ENCODE measurements at places on chromosomes 2 and 18.
A peak's percentile ranks its signal among the peaks of the same experiment; 100 is the strongest.

DNA sequence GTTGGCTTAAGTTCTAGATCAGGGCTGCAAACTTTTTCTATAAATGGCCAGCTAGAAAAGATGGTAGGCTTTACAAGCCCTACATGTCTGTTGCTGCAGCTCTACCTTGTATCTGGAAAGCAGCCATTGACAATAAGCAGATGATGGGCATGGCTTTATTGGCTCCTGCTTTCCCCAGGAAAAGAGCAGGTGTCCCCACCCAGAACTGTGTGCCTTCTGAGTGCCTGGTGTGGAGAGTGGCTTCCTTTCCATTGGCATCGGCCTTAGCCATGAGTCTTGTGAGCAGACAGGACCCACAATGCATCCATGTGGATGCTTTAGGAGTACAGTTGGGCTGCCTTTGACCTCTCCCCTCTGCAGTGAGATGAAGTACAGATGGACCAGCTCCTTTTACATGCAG lies 120.2 kb downstream of the CD8B2 start:
- no peak for DNase-seq

GRCh38 chr18:52220062-52220591 lies 119.9 kb upstream of the DCC start:
- no peak for DNase-seq

GRCh38 chr2:134368009-134368817 lies 114.3 kb downstream of the MGAT5 start:
- DNase-seq: peak; percentile 85

DNA sequence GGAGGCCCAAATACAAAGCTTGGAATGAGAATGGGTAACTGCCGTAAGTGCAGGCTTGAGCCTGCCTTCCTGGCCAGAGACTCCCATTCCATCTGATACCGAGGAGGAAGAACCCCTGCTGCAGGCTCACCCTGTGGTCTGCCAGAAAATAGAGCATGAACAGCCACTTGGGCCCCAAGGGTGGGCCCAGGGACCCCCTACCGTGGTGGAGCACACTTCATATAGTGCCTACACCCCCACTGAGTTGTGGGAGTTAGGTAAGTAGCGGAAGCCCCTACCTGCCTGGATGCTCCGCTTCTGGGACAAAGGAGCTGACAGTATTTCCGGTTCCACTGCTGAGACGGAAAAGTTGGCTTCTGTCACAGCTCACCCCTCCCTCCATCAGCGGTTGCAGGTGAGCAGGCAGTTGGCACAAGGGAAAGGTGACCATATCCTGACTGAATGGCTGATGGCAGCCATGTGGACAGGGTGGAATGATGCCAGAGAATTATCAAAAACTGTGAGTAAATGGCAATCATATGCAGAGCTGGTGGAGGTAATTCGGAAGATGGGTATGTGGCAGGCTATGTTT lies 11.5 kb upstream of the C2orf42 start:
- no peak for DNase-seq

DNA sequence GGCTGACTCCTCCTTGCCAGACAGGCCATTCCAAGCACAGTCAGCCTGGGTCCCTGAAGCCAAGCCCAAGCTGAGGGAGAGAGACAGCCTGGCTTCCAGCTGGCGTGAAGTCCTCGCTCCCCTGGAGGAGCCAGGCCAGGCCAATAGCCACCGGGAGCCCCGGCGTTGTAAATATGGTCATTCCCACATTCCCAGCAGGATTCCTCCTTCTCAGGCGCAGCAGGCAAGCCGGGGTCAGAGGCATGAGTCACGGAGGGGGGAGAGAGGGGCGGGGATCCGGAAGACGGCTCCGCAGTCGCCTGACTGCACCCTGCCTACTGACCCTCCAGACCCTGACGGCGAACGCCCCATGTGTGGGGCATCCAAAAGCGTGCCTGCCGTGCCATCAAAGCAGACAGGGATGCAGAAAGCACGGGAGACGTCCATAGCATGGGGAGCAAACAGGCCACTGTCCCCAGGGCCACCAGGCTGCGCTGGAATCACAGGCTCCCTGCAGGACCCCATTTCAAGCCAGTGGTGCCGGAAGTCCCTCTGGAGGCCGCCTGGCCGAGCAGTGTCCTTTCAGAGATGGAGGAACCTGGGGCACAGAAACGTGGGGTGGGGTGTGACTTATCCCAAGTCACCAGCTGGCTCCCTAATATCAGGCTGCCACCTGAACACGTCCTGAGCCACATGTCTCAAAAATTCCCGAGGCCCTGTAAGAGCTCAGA lies 48.2 kb downstream of the TWIST2 start:
- peak; percentile 78 for DNase-seq

GRCh38 chr2:240574386-240575100 lies 6.3 kb downstream of the RNPEPL1 start:
- DNase-seq: no peak

- DNase-seq: peak; percentile 71
Observed at GRCh38 chr18:10041180-10041579, 127.4 kb downstream of the VAPA start.

DNA sequence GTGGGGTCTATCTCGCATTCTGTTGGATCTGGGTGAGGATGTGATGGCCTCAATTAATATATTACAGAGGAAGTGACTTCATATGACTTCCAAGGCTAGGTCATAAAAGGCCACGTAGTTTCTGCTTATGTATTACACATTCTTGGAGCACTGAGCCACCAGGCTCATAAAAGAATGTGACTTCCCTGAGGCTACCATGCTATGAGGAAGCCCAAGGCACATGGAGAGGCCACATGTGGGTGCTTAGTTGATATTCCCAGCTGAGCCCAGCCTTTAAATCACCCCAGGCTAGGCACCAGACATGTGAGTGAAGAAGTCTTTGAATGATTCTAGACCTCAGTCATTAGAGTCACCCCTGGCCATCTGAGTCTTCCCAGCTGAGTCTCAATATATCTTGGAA lies 13.3 kb upstream of the REEP1 start:
- no peak for DNase-seq

GRCh38 chr2:43461453-43462073 lies 134.3 kb downstream of the THADA start:
- DNase-seq: no peak

DNA sequence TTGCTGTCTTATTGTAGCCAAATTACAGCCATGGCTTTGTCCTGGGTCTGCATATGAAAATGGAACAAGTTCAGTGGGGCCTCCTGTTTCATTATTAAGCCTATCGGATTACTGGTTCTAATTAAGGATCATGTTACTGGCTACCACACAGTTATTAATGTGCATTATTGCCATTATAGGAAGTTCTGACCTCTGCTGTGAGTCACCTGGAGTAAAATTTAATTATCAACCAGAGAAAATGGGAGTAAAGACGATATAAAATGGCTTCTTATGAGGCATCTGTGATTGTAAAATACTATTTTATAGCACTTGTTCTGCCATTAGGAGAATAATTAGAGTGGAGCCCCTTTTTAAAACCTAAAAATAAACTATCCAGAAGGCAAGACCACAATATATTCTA lies 143.3 kb upstream of the ITGB6 start:
- no peak for DNase-seq

DNA sequence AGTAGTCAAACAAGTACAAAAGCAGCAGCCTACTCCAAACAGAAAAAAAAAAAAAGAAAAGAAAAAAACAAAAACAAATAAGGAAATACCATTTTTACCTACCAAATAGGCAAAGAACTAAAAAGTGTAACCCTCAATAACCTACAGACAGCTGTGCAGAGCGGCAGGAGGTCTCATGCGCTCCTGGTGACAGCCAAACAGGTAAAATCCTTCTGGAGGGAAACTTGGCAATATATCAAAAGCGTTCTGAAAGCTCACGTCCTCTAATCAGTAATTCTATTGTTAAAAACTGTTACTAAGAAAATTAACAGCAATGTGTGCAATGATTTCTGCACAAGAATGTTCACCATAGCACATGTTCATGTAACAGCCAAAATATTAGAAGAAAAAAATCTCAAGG lies 105.6 kb downstream of the AFF3 start:
- DNase-seq: no peak

DNA sequence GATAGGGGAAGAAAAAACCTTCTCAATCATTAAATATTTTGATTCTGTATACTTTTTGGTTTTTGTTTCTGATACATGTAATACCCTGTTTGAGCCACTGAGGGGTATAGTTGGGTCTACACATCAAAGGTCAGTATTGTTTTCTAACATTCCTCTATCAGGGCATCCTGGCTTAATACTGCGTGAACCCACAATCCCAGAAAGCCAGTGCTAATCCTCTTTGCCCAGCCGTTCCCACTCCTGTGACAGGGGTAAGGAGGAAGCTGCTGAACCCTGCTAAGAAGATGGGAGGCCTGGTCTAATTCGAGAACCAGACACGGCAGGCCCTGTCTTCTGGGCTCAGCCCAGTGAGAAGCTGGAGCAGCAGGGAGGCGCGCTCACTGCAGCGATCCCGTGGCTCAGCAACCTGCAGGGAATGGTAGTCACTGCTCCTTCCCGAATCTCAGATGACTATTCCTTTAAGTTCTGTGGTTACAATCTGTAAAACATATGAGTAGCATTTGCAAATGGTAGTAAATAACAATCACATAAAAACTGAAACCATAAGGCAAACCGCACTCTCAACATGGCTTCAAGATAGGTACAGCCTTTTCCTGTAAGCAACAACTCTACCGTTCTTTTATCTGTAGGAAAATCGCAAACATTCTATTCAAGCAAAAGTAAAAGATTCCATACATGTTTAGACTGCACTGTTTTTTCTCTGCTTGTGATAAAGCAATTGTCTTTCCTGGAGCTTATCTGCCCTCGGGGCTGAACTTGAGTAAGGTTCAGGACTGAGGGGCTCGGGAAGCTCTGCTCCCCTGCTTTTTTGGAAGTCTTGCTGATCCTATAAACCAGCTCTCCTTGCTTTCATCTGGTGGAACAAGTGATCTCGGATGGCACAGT lies 87.0 kb downstream of the EPB41L3 start:
- peak; percentile 84 for DNase-seq

DNA sequence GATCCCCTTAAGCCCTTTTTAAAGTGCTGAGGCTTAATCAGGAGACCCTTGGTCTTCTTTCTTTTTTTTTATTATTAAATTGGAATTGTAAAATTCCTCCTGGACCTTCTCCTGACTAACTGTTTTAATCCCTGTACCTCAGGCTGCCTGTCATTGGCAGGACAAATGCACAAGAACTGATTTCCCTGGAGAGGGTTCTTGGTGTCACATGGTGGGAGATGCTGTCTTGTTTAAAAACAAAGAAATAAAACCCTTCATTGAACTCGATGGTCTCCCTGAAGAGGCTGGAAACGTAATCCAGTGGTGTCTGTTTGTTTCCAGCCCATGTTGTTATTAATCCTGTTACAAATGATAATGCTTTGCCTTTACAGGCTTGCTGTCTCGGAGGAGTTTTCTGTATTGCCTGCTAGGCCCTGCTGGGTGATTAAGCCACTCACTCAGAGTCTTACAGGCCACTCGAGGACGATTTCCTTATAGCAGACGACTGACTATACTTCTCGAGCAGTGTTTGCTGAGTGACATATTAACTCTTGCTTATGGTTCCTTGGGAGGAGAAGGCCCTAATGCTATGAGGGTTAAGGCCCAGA lies 100.5 kb upstream of the MGAT5 start:
- DNase-seq: no peak

GRCh38 chr2:125254010-125254409 lies 1228.9 kb downstream of the CNTNAP5 start:
- DNase-seq: no peak

DNA sequence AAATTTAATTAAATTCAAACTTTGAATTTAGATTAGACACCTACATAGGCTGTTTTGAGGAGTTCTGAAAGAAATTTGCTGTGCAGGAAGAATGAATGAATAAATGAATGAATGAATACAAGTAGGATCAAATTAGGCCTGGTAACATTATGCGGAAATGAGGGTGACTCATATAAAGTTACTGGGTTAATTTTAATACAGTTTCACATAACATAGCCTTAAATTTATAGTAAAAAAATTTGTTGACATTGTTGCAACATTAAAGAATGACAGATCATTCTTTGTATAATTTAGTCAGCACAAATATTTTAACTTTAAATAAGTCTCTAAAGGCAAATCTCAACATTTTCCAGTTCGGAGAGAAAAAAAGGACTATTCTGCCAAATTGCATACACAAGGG lies 1293.1 kb upstream of the SLC39A10 start:
- DNase-seq: no peak

DNA sequence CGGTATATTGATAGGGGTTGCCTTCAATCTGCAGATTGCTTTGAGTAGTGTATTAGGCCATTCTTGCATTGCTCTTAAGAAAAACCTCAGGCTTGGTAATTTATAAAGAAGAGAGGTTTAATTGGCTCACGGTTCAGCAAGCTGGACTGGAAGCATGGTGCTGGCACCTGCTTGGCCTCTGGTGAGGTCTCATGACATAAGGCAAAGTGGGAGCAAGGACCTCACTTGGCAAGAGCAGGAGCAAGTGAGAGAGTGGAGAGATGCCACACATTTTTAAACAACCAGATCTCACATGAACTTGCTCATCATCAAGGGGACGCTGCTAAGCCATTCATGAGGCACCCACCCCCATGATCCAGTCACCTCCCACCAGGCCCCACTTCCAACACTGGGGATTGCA lies 4.9 kb downstream of the MAP3K2 start:
- DNase-seq: no peak

DNA sequence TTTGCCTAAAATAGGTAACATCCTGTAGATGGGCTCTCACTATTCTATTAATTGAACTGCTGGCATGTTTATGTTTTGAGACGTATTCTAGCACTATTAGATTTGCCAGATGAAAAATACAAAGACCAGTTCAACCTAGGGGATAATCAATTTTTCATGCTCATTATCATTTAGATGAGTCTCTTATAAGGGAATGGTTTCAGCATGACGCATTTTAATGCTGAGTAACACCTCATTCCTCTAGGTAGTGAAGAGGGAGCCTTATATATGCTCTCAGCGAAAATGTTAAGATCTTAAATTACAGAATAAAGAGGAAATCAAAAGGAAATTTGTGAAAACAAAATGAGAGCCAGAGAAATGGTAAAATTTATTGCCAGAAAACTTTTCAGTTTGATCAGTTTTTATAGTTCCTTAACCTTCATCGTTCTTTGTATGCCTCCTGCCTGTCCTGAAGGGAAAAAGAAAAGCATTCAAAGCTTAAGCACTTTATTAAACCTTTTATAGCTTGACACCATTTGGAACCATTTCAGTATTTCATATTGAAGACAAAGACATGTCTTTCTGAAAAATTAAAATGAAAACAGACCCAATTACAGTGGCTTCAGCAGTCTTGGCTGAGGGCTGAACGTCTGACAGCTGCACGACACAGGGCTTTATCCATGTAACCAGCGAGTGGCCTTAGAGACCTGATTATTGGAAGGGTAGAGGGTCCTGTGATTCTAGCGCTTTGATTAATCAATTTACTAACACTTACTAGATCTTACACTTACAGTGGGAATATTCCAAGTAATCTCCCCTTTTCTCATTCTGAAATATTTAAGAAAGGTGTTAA lies 112.8 kb downstream of the ADCYAP1 start:
- DNase-seq: no peak

- no peak for DNase-seq
Observed at GRCh38 chr2:217790195-217790594, 212.6 kb downstream of the TNS1 start.

DNA sequence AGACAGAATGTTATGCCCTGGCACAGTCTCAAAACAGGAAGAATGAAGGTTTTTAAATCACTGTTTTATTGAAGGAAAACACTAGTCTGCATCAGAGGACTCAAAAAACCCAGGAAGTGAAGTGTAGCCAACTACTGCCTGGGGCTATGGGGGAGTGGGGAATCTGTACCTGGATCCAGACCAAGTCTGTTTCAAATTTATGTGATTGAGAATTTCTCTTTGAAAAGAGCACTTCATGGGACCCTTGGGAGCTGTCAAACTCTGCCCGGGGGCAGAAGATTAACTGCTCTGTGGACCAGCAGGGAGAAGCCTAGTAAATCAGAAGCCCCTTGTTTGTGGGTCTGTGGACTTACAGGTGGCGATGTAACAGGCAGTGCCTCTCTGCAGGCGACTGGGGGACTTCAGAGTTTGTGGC lies 45.3 kb upstream of the TANC1 start:
- peak; percentile 37 for DNase-seq

Data from choroid plexus epithelial cell (primary cell).